ENCODE measurements at places on chromosomes 16 and 17.
A peak's percentile ranks its signal among the peaks of the same experiment; 100 is the strongest.

- no peak for DNase-seq
Measured at GRCh38 chr16:14211856-14212543, 140.9 kb downstream of the MRTFB start.

GRCh38 chr17:71441098-71441497 is 679.7 kb upstream of the SOX9 start:
- DNase-seq, result no peak

- DNase-seq, result no peak
Measured at GRCh38 chr16:70160388-70160787, 13.2 kb upstream of the CLEC18C start.

GRCh38 chr16:83689385-83689831 is 118.4 kb upstream of the HSBP1 start:
- peak; percentile 59 for DNase-seq

GRCh38 chr16:71904239-71904638 is 8.9 kb downstream of the IST1 start:
- no peak for DNase-seq

- no peak for DNase-seq
Measured at GRCh38 chr17:82868715-82869131, 28.9 kb upstream of the ZNF750 start.

GRCh38 chr17:79852748-79853147 is 13.5 kb upstream of the CBX4 start:
- DNase-seq, result peak; percentile 81

DNA sequence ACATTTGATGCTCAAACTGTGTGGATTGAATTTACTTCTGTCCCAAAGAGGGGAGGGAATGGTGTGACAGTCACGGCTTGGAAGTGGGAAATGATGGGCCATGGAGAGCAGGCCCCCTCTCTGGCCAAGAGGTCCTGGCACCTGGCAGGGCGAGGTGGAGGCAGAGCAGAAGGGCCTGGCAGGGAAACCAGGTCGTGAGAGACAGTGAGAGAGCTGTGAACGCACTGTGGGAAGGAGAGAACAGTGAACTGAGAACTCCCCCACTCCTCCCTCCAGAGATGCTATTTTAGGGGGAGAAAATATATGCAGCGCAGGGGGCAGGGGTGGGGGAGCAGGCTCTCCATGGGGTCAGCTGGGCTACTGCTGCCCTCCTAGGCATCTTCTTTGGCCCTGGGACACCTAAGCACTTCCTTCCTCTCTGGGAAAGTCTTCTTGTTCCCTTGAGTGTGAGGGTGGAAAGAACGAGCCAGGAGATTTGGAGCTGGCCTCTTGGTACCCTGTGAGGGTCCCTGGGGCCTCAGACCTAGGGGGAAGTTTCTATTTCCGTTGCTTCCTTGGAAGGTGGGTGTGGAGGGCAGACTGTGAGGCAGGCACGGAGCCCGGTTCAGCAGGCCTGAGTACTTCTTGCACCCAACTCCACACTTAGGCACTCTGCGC is 17.2 kb upstream of the TBX21 start:
- DNase-seq, result no peak

All from inflammatory macrophage treated with lipopolysaccharide for 1 hour (primary cell).